ENCODE measurements at places on chromosomes 6 and 20. TPM values are rescaled to one million over a fixed set of nuclear protein-coding genes. Genes with fewer than 3 reads are reported as not detected.

DNA sequence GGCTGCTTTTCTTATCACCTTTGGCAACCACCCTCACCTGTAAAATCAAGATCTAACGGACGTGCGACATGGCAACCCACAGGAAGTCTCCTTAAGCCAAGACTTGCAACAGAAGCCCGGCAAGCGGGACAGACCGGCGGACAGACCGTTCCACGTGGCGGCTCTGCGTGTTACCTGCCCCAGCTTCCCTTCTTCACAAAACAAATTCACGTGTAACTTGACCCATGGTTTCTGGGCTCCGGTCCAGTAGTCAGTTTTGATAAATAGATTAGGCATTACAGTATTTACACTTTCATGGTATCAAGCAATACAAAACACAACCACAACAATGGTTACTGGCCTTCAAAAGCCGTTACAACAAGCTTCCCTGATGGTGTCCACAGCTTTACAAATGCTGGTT, 133.8 kb downstream of the PRND start:
- DNase-seq = no peak

DNA sequence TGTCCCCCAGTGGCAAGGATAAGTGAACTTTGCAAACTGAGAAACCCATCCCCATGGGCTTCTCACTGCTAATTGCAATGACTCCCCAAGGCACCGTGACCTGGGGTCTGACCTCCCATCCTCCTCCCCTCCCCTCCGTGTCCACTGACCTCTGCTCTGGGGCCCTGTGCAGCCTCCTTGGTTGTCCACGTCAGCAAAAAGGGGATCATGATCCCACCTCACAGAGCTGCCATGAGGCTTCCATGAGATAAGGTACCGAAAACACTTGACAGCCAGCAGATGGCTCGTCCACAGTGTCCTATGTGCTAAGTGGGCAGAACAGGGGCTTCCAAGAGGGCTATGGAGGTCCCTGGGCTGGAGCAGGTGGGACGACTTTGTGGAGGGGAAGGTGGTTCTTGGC, 104.5 kb downstream of the GRM4 start:
- DNase-seq = no peak

GRCh38 chr6:151617539-151617938, 123.7 kb downstream of the CCDC170 start:
- DNase-seq = no peak

- DNase-seq = no peak
These were observed 2.6 kb downstream of the FASTKD5 start for GRCh38 chr20:3156811-3157619.

GRCh38 chr20:37336369-37337207, 9.4 kb upstream of the SRC start:
- DNase-seq = no peak

DNA sequence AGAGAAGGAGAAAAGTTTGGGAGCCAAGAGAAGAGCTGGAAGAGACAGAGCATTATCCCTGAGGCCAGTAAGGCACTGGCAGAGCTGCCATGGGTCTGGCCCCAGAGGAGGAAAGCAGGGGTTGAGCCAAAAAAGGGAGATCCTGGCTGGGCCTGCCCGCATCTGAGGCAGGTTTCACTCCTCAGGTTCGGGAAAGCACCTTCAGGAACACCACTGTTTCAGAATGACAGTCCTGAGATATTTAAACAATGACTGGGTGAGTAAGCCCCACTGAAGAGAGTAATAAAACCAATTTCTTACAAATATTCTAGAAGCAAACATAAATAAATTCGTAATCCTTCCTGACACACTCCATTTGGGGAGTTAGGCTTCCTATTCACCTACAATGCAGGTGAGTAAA, 152.2 kb downstream of the BACH2 start:
- no peak for DNase-seq

DNA sequence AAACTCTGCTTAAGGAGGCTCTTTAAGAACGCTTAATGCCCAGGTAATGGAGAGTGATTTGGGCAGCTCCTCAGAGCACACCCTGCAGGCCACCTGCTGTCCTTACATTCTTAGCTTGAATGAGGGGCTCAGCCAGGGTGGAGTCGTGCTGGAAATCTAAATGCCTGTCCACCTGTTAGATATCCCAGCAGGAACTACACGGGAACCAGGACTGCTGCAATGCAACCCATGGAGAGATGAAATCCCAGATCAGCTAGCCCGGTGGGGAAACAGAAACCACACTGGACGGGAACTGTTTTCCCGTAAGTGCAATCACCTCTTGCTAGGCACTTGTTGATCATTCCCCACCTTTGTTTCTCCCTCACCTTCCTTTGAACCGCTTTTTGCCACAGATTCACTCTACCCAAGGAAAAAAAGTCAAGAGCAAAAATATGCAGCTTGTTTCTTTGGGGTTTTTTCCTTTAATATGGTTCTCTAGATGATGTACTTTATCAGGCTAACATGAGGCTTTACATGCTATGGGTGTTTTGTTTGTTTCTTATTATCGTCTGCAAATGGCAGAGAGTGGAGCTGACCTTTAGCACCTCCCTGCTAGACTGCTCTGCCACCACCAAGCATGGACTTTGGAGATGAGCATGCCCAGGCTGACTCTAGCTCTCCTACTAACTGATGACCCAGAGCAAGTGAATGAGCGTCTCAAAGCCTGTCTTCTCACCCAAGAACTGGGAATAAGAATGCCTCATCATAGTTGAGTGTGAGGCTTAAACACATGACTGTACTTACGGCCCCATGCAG, 125.9 kb upstream of the TNFAIP3 start:
- no peak for DNase-seq

DNA sequence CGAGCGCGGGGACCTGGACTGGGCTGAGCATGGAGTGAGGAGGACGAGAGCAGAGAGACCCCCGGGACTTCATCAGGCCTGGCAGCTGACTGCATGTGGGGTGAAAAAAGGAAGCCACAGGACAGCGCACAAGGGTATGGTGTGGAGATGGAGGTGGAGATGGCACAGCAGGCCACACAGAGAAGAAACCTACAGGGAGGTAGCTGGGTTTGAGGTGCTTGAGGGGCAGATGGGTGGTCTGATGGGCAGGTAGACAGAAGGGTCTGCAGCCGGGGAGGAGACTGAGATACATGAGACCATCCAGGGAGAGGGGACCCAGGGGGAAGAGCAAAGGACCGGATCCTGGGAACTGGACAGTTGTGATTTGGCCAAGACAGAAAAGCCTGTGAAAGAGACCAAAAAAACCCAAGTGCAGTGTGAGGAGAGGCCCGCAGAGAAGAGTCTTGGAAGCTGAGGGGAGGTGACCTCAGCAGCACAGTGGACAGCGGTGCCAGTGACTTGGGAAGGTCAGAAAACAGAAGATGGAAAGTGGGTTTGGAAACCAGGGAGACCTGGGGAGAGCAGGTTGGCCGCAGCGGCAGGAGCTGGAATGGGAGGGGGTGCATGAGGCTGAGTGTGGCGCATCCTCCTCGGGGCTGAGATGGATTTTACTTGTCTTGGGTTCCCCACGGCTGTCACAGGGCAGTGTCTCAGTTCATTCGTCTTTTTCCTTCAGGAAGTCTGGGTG, 5.5 kb downstream of the HLA-DPB1 start:
- no peak for DNase-seq

The FLRT3 gene
- 12.0 TPM for polyA plus RNA-seq

The SMPDL3A gene
- 9.7 TPM for polyA plus RNA-seq

Data from muscle of arm (tissue), 14 donors.